Uterus (tissue), 4 donors: ENCODE measurements at places on chromosomes 16 and 17. TPM values are rescaled to one million over a fixed set of nuclear protein-coding genes. Genes with fewer than 3 reads are reported as not detected.

DNA sequence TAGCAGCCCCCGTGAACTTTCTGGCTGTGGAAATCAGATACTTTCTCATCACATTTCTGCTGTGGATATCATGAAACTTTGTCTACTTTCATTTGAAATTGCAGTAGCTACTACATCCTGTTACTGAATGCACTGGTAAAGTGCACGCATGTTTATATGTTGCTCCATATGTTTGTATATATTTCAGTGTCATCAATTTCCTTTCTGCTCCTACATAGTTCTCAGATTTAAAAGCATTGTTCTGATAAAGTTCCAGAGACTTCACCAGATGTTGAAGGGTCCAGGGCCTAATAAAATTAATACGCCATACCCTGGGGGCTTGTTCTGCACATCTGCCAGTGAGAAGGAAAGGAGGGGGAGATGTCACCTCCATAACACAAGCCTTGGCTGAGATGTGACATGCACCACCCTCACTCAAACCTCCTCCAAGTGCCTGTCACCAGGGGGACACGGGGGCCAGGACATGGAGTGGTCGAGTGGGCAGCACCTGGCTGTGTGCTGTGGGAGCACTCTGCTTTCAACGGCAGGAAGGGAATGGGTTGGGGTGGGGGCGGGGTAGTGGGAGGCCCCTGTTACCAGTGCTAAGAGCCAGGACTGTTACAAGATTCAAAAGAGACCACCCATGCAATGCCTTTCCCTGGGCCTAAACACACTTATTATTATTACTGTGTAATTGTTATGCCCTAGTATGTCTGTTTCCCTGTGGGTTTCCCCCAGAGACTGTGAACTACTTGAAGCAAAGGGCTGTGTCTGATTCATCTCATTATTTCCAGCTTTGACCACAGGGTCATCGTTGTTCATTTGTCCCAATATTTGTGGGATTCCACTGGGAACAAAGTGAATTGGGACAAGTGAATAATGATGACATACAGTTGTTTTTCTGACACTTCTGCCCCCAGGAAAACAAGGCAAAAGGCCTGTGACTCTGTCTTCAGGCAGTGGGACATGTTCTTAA, 193.4 kb downstream of the FOXL1 start:
- H3K4me1 ChIP-seq, result no peaks in the 10 kb centered on the region
- no peaks in the 10 kb centered on the region for H3K36me3 ChIP-seq
- H3K27me3 ChIP-seq, result no peaks in the 10 kb centered on the region
- H3K4me3 ChIP-seq, result no peak overlapping the region
- no peak overlapping the region for H3K27ac ChIP-seq

DNA sequence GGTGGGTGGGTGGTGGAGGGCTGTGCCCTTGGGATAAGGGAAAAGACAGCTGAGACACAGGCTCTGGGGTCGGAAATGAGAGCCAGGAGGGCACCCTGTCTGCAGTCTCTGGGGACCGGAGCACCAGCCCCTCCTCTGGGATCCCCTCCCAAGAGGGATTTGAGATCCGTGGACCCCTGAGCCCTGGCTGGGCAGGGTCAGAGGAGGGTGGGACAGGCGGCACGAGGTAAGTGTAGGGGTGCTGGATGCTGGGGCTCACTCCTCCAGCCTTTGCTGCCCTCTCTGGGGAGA, 425 bp downstream of the SGSH start:
- no peaks in the 10 kb centered on the region for H3K36me3 ChIP-seq
- peak overlapping the region; percentile 99 for H3K4me3 ChIP-seq
- H3K27me3 ChIP-seq, result no peaks in the 10 kb centered on the region
- H3K4me1 ChIP-seq, result no peaks in the 10 kb centered on the region

DNA sequence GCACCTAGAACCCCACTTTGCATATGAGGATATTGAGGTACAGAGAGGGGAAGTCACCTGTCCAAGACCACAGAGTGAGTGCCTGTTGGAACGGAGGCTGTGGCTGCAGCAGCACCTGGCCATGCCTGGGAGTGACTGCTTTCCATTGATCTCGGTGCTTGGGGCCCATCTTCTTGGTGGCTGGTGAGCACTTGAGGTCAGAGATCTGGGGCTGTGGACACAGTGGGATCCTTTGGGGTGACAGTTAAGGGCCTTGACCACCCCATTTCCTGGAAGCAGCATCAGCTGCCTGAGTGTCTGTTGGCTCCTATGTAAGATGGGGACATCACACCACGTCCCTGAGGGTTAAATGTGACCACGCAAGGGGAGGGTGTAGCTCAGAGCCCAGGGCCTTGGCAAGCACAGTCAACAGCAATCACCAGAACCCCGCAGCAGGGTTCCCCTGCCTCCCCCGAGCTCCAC, 111.7 kb downstream of the IRF8 start:
- DNase-seq, result no peak
- H3K4me3 ChIP-seq, result no peak overlapping the region
- H3K27me3 ChIP-seq, result no peaks in the 10 kb centered on the region
- H3K27ac ChIP-seq, result no peak overlapping the region
- no peaks in the 10 kb centered on the region for H3K36me3 ChIP-seq
- H3K4me1 ChIP-seq, result no peaks in the 10 kb centered on the region

- no peaks in the 10 kb centered on the region for H3K36me3 ChIP-seq
- H3K27me3 ChIP-seq, result no peaks in the 10 kb centered on the region
- no peaks in the 10 kb centered on the region for H3K4me1 ChIP-seq
- no peak overlapping the region for H3K27ac ChIP-seq
- no peak overlapping the region for H3K4me3 ChIP-seq
Measured at GRCh38 chr16:53891409-53892139, 187.6 kb downstream of the FTO start.

- peak overlapping the region; percentile 55 for H3K27ac ChIP-seq
- no peaks in the 10 kb centered on the region for H3K36me3 ChIP-seq
- H3K4me1 ChIP-seq, result peaks cover 31% of the 10 kb centered on the region
- DNase-seq, result peak; percentile 39
- peak overlapping the region; percentile 24 for H3K4me3 ChIP-seq
Measured at GRCh38 chr17:48024149-48025039, 13.2 kb downstream of the COPZ2 start.

DNA sequence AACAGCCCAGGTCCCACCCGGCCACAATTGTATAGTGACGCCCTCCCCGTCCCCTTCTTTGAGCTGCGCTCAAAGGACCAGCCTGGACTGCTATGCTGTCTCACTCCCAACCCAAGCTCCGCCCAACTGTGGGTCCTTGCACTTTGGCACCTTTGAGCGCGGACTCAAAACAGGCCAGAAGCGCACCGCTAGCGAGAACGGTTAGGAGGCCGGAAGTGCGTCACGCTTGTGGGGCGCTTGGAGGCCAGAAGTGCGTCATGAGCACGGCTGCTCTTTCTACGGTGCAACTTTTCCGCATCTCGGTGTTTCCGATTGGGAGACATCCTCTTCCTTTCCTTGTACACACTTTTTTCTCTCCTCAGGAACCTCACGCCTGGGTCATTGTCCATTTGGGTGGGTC, at the start of gene ZNF19:
Gene ZNF19, minus strand, starts transcription at position 203 of the 400 bp plus-strand sequence. CDS start 7,210 bp downstream, outside the sequence.
- no peak within 1 kb of the TSS for H3K4me3 ChIP-seq
- no peaks in the 10 kb centered on the region for H3K4me1 ChIP-seq
- H3K27ac ChIP-seq, result no peak within 1 kb of the TSS
- no peak for DNase-seq

DNA sequence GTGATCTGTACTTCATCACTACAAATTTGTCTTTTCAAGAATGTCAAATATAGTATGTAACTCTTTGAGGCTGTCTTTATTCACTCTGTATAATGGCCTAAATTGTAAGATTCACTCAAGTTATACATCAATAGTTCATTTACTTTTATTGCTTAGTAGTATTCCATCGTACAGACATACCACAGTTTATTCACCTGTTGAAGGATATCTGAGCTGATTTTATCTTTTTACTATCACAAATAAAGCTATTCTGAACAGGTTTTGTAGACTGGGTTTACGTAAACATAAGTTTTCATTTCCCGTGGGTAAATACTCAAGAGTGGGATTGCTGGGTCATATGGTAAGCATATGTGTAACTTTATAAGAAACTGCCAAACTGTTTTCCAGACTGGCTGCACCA, 18.6 kb downstream of the PSMD12 start:
- no peaks in the 10 kb centered on the region for H3K4me1 ChIP-seq
- no peak for DNase-seq
- H3K4me3 ChIP-seq, result no peak overlapping the region
- no peaks in the 10 kb centered on the region for H3K27me3 ChIP-seq

DNA sequence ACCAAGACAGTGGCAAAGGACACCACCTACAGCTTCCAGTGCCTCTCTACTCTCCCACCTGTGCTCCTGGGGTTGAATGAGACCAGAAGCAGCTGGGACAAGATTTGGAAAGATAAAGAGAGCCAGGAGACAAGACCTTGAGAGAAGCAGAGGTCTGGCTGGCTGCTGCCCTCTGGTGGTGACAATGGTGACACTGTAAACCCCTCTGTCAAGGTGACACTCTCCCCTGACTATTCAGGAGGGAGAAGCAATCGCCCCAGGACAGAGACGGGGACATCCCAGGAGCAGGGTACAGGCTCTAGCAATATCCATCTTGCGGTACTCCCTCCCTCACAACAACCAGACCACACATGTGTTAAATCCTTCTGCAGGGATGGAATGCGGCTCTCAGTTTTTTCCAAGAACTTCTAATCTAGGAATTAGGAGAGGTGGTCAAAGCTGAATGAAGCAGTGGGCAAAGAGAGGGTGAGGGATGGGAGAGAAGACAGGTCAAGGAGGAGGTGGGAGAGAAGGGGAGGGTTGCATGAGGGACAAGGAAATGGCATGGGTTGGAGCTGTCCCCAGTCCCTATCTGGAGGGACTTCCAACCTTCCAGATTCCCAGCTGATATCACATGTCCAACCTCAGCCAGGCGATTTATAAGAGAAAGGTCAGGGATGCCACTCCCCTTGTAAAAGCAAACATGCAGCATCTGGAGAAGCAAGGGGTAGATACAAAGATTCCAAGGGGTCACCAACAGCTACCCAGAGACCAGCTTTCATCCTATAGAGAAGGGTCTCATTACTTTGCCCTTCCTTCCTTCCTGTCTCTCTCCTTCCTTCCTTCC, 2.9 kb downstream of the PHOSPHO1 start:
- H3K4me3 ChIP-seq, result no peak overlapping the region
- H3K4me1 ChIP-seq, result peaks cover 11% of the 10 kb centered on the region
- peaks cover 11% of the 10 kb centered on the region for H3K27me3 ChIP-seq
- H3K36me3 ChIP-seq, result no peaks in the 10 kb centered on the region

- no peak overlapping the region for H3K4me3 ChIP-seq
- H3K4me1 ChIP-seq, result peaks cover 20% of the 10 kb centered on the region
- H3K36me3 ChIP-seq, result no peaks in the 10 kb centered on the region
- peak overlapping the region; percentile 71 for H3K27ac ChIP-seq
Measured at GRCh38 chr17:45311760-45312476, 4.9 kb downstream of the MAP3K14 start.

GRCh38 chr16:89861648-89862047, 11.7 kb upstream of the TCF25 start:
- H3K4me3 ChIP-seq, result no peak overlapping the region
- H3K4me1 ChIP-seq, result no peaks in the 10 kb centered on the region
- no peak overlapping the region for H3K27ac ChIP-seq
- DNase-seq, result no peak
- H3K27me3 ChIP-seq, result no peaks in the 10 kb centered on the region

ZNF688 gene
- 12.7 TPM for total RNA-seq

CENPV gene
- total RNA-seq, result 53.3 TPM
